ENCODE measurements at places on chromosomes 3 and 15.

GRCh38 chr3:24263069-24263668 is 231.5 kb downstream of the THRB start:
- DNase-seq = peak; percentile 26

DNA sequence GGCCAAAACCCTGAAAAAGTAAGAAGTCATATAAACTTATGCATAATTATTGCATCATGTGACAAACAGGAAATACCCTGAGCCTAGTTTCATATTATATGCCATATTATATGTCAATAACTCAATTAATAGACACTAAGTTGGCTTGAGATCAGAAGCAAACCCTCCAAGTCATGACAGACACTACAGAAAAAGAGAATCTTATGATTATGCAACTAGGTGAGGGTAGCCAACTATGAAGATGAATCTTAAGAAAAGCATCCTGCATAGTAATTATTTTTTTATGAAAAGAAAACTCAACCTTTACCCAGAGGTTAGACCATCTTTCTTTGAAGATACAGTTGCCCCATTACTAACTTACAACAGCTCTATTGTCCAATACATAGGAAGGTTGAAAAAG is 192.4 kb upstream of the VEPH1 start:
- no peak for DNase-seq

GRCh38 chr3:3783696-3784095 is 15.5 kb upstream of the LRRN1 start:
- no peak for DNase-seq

DNA sequence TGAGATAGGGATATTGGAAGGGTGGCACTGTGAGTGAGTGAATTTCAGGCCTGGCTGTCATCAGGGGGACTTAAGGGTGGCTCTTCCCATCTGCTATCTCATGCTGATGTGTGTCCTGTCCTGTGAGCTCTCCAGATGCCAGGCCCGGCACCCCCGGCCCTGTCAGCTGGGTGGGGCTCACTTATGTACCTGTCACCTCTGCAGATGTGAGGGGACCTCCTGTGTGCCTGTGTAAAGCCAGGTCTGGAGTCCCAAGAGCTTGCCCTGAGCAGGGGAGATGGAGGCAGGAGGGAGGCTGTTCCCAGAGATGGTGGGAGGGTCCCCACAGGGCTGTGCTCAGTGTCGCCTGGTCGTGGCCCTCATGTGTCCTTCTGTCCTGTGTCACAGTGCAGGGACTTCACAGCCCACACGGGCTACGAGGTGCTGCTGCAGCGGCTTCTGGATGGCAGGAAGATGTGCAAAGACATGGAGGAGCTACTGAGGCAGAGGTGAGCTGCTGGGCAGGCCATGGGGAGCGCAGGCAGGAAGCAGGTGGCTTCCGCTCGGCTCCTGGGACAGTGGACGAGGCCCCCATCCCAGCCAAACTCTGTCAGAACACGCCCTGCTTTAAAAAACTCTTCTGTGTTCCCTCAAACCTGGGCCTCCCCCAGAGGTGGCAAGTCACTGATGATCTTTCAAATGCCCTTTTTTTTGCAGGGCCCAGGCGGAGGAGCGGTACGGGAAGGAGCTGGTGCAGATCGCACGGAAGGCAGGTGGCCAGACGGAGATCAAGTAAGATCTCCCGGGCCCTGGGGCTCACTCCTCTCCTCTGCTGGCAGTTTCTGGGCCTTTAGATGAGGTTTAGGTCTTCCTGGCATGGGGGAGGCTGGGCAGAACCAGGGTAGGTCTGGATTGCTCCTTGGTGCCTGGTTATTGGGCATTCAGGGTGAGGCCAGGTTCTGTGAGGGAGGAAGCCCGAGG is 23.1 kb downstream of the PSTPIP1 start:
- no peak for DNase-seq

- no peak for DNase-seq
Measured at GRCh38 chr15:74124759-74125158, 5.6 kb upstream of the ISLR2 start.

DNA sequence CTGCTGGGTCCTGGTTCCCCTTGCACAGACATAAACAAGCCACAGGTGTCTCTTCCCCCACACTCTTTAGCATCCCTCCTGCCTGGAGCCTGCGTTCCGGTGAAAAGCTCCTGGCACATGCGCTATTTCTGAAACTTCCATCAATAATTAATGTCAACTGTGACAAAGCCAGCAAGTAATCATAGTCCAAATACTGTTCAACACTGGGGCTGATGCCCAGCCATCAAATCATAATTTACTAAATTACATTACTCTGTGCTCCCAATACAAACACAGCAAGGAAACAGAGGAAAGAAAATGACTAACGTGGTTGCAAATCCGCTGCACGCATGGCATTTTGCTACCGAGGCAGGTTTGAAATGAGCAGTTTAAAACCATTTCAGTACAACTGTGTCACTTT is 294.7 kb downstream of the ERC2 start:
- DNase-seq = no peak

DNA sequence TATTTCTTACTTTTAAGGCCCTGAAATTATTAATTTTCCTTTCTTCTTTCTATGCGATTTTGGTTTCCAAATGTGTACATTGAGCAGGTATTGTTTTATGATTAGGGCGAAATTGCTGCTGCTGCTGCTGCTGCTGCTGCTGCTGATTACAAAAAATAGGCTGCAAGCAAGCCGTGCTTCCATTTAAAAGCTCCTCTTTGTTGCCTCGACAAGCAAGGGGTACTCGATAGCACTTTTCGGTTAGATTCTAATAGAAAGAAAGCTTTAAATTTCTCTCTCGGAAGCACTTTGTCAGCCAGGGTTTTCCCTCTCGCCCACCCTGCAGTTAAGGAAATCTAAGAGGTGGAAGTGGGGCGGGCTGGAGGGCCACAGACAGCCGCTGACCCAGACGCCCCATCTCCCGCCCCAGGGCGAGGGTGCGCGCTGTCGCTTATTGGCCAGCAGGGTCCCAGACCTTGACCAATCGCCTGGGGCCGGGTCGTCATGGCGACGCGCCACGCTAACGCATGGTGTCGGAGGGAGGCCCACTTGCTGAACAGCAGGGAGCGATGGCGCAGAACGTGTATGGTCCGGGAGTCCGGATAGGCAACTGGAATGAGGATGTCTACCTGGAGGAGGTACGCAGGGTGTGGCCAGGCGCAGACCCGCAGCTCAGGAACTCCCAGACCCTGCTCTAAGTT is at the start of gene CFAP161:
CFAP161 (plus strand) TSS at position 489 of the 680 bp plus-strand sequence; CDS start at position 549, 60 bp downstream.
- DNase-seq = no peak

GRCh38 chr15:42085236-42085605 is 9.1 kb downstream of the PLA2G4D start:
- DNase-seq = no peak

DNA sequence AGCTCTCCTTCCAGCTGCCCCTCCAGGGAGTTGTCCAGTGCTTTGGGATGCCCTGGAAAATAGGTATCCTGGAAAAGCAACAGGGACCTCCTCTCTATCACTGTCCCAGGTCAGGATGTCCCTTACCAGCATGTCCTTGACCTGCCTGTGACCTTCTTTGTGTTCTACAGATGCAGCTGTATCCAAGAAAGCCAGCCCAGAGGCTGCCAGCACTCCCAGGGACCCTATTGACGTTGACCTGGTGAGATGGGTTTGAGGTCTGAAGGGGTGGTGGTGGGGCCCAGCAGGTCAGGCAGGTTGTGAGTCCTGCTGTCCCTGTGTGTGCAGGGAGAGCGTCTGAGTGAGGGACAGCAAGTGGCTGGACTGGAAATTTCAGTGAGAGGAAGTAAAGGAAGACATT is 30.2 kb downstream of the PML start:
- no peak for DNase-seq

DNA sequence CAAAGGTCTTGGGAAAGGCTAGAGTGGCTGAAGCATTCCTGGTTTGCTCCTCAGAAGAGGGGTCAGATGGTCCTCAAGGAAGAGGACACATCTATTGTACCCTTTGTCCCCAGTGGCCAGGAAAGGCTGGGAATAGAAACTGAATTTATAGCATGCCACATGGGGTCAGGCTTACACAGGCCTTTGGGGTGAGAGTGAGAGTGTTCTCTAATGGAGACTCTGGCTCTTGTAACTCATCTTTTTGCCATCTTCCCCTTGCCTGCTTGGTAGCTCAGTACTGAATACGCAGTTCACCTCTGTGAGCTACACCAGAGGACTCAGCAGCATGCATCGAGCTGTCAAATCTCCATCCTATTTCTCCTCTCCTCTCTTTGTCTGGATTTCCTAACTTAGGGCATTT is 87.5 kb downstream of the ATP2B2 start:
- DNase-seq = peak; percentile 64

DNA sequence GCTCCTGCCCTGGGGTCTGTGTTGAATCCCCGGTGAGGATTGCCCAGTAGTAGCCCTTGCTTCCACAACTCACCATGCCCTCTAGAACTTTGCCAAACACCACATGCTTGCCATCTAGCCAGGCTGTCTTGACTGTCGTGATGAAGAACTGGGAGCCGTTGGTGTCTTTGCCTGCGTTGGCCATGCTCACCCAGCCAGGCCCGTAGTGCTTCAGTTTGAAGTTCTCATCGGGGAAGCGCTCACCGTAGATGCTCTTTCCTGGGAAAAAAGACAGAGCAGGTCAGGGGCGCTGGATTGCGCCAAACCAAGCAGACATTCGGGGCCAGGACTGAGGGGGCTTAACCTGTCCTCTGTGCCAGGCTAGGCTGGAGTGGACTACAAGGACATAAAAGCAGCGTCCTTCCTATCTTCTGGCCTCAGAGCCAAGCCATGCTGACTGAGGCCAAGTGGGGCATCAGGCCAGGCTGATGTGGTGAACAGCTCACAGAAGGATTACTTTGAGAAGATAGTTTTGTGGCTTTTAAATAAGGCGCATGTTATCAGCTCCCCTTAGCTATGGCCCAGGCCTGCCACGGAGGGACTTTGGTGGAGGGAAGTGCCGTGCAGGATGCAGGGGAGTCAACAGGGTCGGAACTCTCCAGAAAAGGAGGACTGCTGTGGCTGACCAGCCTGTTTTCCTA is 5.3 kb downstream of the SNX22 start:
- DNase-seq = no peak

- peak; percentile 45 for DNase-seq
Measured at GRCh38 chr3:119642746-119643473, 17.5 kb downstream of the POPDC2 start.

DNA sequence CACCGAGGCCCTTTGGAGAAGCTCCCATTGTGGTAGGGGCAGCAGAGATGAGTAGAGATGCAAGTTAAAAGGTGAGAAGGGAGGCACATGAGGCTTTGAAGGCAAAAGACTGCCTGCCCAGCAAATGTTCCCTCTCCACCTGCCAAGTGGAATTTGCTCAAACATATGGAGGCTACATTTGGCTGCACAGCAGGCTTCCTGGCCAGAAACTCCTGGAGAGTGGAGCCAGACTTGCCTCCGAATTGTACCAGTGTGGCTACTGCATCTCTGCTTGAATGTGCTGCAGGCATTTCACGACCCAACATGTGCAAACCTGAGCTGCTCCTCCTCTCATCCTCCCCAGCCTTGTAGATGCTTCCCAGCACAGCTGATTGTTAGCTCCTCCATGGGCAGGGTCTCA is 229.2 kb downstream of the ZNF621 start:
- no peak for DNase-seq

GRCh38 chr3:56838448-56838847 is 36.7 kb upstream of the ARHGEF3 start:
- peak; percentile 26 for DNase-seq

- no peak for DNase-seq
Measured at GRCh38 chr3:126654571-126655383, at the start of gene TXNRD3. TSS of gene TXNRD3 (minus strand) at chr3:126655124.

DNA sequence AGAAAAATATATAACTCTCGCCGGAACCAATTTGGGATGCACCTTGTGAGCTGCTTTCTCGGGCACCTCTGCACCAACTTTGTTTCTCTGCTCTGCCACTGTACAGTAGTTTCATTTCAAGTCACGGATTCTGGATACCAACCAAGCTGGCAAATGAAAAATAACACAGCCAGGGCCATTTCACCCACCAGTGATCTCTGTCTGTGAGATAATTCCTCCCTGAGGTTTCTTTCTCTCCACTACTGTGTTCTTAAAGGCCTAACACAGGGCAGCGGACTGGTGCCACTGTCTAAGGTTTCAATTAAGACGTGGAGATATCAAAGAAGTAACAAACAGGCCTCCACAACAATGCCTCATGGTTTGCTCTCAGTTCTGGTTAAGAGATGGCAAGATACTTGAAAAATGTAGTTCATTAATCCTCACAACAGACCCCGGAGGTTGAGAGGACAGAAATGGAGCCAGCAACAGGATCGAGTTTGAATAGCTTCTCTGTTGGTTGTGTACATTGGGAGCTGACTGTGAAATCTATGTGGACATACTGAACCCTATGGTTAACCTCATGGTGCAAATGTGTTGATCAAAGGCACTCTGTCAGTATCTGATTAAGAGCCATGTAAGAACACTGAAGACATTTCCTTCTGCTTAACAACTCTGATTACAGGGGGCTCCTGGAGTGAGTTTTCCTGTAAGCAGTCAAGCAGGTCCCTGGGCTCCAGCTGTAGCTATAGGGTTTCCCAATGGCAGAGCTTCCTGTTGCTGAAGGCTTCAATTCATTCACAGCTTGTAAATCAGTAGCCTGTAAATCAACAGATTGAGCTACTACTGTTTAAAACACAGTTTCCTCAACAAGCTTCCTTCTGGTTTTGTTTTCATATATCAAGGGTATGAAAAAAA is 470.5 kb downstream of the EPHA3 start:
- DNase-seq = no peak

GRCh38 chr15:78969687-78970349 is 25.0 kb upstream of the CTSH start:
- no peak for DNase-seq

GRCh38 chr3:16439848-16440708 is 73.4 kb downstream of the RFTN1 start:
- no peak for DNase-seq

GRCh38 chr3:190382082-190382481 is 5.9 kb upstream of the CLDN16 start:
- no peak for DNase-seq

DNA sequence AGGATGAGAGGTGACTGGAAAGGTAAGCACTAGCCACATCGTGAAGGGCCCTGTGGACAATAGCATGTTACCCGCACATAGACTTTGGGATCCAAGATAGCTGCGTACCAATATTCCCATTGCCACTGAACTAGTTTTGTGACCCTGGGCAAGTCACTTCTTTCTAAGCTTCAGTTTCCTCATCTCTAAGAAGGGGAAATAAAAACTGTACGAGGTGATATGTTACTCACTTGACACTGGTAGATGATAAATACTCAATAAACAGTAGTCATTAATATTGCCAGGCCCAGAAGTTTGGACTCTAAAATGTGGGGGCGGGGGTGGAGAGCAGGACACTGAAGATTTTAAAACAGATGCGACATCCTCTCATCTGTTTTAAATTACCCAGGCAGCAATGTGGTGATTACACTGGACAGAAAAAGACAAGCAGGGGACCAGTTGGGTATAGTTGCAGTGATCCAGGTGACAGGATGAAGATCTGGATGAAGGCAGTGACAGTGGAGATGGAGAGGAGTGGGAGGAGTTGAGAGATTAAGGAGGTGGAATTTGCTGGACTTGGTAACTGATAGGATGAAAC is 2.5 kb downstream of the ATG7 start:
- no peak for DNase-seq

All from OCI-M1 (cell line).